ENCODE measurements at places on chromosomes 3 and 15. TPM values are rescaled to one million over a fixed set of nuclear protein-coding genes. Genes with fewer than 3 reads are reported as not detected.

- no peaks in the 10 kb centered on the region for H3K27me3 ChIP-seq
- no peak for DNase-seq
- no peak overlapping the region for H3K27ac ChIP-seq
Observed at GRCh38 chr15:69976366-69976994, 121.2 kb downstream of the TLE3 start.

DNA sequence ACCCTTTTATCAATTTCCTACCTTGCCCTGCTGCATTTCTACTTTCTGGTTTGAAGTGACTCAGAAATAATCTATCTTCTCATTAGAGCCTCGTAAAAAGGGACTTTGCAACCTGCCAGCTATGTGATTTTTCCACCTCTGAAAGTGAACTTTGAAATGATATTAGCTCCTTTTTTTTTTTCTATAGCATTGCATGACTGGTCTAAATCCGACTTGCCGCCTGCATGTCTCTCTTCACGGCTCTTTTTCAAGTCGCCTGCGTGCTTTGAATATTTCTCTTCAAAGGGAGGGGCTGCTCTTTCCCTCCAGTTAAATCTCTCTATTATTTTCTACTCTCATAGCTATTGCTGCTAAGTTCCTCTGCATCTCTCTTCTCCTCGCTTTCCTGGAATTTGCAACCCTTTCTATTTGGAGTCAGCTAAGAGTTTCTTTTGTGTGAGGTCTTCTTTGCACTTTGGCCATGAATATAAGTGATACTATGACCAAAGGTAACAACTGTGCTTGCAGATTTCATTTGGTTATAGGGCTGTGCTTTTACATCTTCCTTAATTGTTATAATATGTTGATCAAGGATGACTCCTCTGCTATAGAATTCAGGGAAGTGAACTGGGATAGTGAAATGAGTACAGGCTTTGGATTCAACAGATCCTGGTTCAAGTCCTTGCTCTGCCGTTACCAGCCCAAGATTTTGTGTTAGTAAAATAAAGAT is 541.1 kb downstream of the AGBL1 start:
- H3K4me3 ChIP-seq = no peak overlapping the region
- H3K4me1 ChIP-seq = no peaks in the 10 kb centered on the region
- H3K27me3 ChIP-seq = no peaks in the 10 kb centered on the region
- H3K27ac ChIP-seq = no peak overlapping the region
- H3K36me3 ChIP-seq = no peaks in the 10 kb centered on the region

GRCh38 chr3:197718891-197719290 is 17.8 kb downstream of the RUBCN start:
- no peaks in the 10 kb centered on the region for H3K4me1 ChIP-seq
- H3K27ac ChIP-seq = peak overlapping the region; percentile 73
- H3K4me3 ChIP-seq = no peak overlapping the region
- no peak for DNase-seq
- no peaks in the 10 kb centered on the region for H3K27me3 ChIP-seq
- no peaks in the 10 kb centered on the region for H3K36me3 ChIP-seq

- no peak overlapping the region for H3K27ac ChIP-seq
- no peak overlapping the region for H3K4me3 ChIP-seq
- no peak for DNase-seq
- no peaks in the 10 kb centered on the region for H3K27me3 ChIP-seq
- no peaks in the 10 kb centered on the region for H3K36me3 ChIP-seq
Observed at GRCh38 chr3:142021127-142021526, 128.2 kb downstream of the TFDP2 start.

- H3K4me1 ChIP-seq = peaks cover 13% of the 10 kb centered on the region
- peak overlapping the region; percentile 61 for H3K27ac ChIP-seq
- no peak for DNase-seq
- no peaks in the 10 kb centered on the region for H3K27me3 ChIP-seq
- no peak overlapping the region for H3K4me3 ChIP-seq
Observed at GRCh38 chr3:58074997-58075396, 66.8 kb downstream of the FLNB start.

DNA sequence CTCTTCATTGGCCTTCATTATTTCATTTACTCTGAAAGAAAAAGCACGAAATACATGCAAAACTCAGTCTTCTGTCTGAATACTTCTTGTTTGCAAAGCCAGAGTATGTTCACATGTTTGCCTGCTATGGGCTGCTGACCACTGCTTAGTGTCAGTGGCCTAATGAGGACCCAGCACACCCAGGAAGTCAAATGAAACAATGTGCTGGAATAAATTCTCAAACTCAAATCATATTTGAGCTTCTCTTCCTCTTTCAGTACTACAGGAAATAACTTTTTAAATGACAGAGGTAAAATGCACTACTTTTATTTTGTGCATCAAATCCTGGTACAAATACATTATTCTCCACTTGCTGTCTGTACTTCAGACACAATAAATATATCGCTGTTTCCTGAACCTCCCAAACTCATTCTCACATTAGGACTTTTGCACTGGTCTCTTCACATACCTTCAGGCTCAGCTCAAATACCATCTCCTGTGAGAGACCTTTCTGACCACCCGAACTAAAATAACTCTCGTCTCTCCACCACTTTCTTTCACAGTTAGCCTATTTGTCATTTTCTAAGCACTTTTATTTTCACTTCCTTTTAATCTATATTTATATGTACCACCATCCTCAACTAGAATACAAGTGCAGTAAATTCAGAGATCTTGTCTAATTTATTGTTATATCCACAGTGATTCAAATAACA is 176.8 kb downstream of the TUSC7 start:
- H3K27me3 ChIP-seq = no peaks in the 10 kb centered on the region
- no peaks in the 10 kb centered on the region for H3K4me1 ChIP-seq
- no peak overlapping the region for H3K4me3 ChIP-seq
- no peak for DNase-seq
- H3K27ac ChIP-seq = no peak overlapping the region

- H3K36me3 ChIP-seq = no peaks in the 10 kb centered on the region
- no peak overlapping the region for H3K4me3 ChIP-seq
- no peaks in the 10 kb centered on the region for H3K27me3 ChIP-seq
- DNase-seq = no peak
- peaks cover 10% of the 10 kb centered on the region for H3K4me1 ChIP-seq
Observed at GRCh38 chr3:113161661-113162060, 49.7 kb upstream of the BOC start.

DNA sequence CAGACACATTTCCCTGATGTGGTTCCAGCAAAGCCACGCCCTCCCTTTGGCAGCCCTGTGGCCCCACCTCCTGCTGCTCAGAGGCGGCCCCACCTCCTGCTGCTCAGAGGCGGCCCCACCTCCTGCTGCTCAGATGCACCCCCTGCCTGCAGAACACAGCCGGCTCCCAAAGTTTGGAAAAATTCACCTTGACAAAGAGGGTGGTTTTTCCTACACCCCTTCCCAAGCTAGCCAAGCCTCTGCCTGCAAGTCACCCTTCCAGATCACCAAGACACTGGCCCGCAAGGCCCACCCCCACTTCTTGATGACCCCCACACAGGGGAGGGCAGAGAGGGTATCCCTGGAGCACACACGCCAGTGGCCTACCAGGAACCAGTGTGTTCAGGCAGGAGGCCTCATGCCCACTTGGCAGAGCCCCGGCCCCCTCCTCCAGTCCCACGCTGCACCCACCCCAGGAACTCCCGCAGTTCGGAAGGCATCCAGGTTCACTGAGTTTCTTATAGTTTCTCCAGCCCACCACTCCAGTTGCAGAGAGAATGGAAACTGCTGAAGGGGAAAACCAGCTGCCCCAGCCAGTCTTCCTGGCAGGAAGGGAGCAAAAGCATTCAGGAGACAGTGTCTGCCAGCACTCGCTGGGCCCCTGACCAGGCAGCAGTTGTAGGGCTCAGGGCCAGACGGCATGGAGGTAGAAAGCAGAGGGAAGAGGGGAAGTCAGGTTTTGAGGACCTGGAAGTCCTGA is 2.3 kb upstream of the HAPLN3 start:
- no peak for DNase-seq
- H3K27me3 ChIP-seq = no peaks in the 10 kb centered on the region
- H3K4me3 ChIP-seq = no peak overlapping the region
- H3K27ac ChIP-seq = peak overlapping the region; percentile 73
- H3K36me3 ChIP-seq = peaks cover 6% of the 10 kb centered on the region
- peaks cover 52% of the 10 kb centered on the region for H3K4me1 ChIP-seq

DNA sequence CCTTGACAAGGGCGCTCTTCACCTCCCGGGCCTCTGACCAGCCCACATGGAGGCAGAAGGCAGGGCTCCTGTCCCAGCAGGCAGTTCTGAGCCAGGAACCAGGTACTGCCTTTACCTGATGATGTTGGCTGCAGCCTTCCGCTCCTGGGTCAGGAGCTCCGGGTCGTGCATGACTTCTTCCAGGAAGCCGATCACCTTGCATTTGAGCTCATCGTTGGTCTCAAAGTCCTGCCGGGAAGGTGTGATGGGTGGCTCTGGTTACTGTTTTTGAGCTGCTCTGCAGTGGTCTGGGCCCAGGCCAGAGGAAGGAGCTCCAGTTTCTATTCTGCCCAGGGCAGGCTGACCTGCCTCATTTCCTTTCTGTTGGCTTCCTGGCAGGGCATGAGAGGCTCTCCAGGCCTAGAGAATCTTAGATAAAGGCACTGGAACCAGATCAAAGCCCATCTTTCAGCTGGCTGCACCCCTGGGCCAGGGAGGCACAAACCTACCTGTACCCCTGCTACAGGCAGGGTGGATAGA is 53.2 kb upstream of the CTSH start:
- no peaks in the 10 kb centered on the region for H3K36me3 ChIP-seq
- no peaks in the 10 kb centered on the region for H3K4me1 ChIP-seq
- DNase-seq = no peak

GRCh38 chr3:187621881-187622280 is 48.3 kb downstream of the SST start:
- DNase-seq = no peak
- no peaks in the 10 kb centered on the region for H3K27me3 ChIP-seq
- no peaks in the 10 kb centered on the region for H3K36me3 ChIP-seq
- no peak overlapping the region for H3K27ac ChIP-seq
- H3K4me3 ChIP-seq = no peak overlapping the region

DNA sequence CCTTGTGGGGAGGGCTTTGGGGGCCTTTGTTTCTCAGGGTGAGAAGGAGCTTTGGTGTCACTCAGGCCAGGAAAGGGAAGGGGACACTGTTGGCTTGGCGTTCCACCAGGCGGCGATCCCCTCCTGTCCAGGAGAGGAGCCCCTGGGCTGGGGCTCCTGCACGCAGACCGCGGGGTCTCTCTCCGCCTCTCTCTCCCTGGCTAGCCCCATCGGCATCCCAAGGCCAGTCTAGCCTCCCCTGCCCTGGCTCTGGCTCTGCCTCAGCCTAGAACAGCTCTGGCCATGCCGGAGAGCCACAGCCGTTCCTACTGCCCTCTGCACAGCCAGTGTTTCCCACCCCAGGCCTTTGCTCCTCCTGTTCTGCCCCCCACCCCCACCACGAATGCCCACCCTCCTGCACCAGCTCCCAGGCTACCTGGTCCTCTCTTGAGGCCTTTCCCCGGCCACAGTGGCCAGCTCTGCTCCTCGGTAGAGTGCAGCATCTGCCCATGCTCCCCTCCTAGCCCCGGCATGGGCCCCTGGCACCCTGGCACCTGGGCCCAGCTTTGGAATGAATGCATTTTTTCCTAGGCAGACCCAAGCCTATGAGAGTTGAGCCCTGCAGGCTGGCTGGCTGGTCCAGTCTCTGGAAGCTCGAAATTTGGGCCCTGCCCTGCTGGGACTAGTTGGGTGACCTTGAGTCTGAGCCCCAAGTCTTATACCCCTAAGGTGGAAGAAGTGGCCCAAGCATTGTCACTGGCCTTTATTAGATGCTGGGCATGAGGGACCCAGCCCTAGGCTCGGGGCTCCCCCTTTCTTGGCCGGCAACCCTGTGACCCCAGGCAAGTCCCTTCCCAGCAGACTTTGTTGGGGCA is 2.4 kb downstream of the PLXNA1 start:
- H3K27me3 ChIP-seq = no peaks in the 10 kb centered on the region
- no peak overlapping the region for H3K27ac ChIP-seq
- H3K36me3 ChIP-seq = peaks cover 21% of the 10 kb centered on the region
- peaks cover 59% of the 10 kb centered on the region for H3K4me1 ChIP-seq
- H3K4me3 ChIP-seq = no peak overlapping the region

GRCh38 chr3:8712045-8712907 is 21.3 kb upstream of the CAV3 start:
- H3K27ac ChIP-seq = no peak overlapping the region
- H3K4me3 ChIP-seq = no peak overlapping the region
- no peaks in the 10 kb centered on the region for H3K36me3 ChIP-seq
- no peak for DNase-seq
- H3K27me3 ChIP-seq = no peaks in the 10 kb centered on the region
- H3K4me1 ChIP-seq = no peaks in the 10 kb centered on the region

DNA sequence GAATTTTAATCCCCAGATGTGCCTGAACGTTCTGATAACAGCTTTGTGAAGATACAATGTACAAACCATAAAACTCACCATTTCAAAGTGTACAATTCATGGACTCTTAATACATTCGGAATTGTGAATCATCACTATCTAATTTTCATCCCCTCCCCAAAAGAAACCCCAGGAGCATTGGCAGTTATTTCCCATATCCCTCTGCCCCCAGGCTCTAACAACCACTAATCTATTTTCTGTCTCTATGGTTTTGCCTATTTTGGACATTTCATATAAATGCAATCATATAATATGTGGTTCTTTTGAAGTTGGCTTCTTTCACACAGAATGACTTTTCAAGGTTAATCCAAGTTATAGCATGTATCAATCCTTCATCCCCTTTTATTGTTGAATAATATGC is 25.3 kb downstream of the PRICKLE2 start:
- H3K4me3 ChIP-seq = no peak overlapping the region
- H3K27ac ChIP-seq = no peak overlapping the region
- DNase-seq = no peak
- H3K27me3 ChIP-seq = no peaks in the 10 kb centered on the region
- H3K36me3 ChIP-seq = no peaks in the 10 kb centered on the region

- no peaks in the 10 kb centered on the region for H3K36me3 ChIP-seq
- peaks cover 60% of the 10 kb centered on the region for H3K27me3 ChIP-seq
- DNase-seq = no peak
- H3K27ac ChIP-seq = peak overlapping the region; percentile 35
- no peak overlapping the region for H3K4me3 ChIP-seq
- peaks cover 21% of the 10 kb centered on the region for H3K4me1 ChIP-seq
Observed at GRCh38 chr15:98504998-98505397, 143.3 kb upstream of the IGF1R start.

DNA sequence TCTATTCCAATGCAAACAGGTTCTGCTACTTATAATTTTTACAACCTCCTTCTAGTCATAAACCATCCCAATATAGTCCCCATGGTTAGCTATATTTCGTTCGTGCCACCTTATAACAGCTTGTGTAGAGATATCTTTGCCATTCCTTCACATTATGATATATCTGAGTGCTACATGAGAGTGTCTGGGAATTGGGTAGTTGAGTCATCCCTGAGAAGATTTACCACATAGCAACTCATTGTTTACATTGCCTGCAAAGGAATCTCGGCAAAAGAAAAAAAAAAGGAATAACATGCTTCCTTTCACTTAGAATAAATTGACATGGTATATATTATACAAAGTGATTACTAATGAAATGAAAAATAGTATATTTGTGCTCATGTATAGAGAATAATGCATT is 86.0 kb upstream of the VGLL3 start:
- H3K27me3 ChIP-seq = no peaks in the 10 kb centered on the region
- H3K4me1 ChIP-seq = no peaks in the 10 kb centered on the region
- H3K27ac ChIP-seq = no peak overlapping the region
- H3K36me3 ChIP-seq = no peaks in the 10 kb centered on the region
- no peak overlapping the region for H3K4me3 ChIP-seq

The A4GNT gene
- not detected for total RNA-seq

The SH2D7 gene
- total RNA-seq = not detected

The LRRC3B gene
- not detected for total RNA-seq

The C3orf62 gene
- 3.6 TPM for total RNA-seq

The SMCO1 gene
- total RNA-seq = not detected

The GPR87 gene
- 37.8 TPM for total RNA-seq

The FAM107A gene
- 16.6 TPM for total RNA-seq

Measured in esophagus squamous epithelium (tissue), 5 donors.